Osteoblast (primary cell): ENCODE measurements at places on chromosomes 16 and 17.

GRCh38 chr17:71145486-71145885 is 975.3 kb upstream of the SOX9 start:
- DNase-seq: peak; percentile 8

- no peak for DNase-seq
Measured at GRCh38 chr16:65384441-65384840, 262.6 kb upstream of the CDH11 start.

GRCh38 chr17:72104863-72105234 is 16.0 kb upstream of the SOX9 start:
- DNase-seq: peak; percentile 58

DNA sequence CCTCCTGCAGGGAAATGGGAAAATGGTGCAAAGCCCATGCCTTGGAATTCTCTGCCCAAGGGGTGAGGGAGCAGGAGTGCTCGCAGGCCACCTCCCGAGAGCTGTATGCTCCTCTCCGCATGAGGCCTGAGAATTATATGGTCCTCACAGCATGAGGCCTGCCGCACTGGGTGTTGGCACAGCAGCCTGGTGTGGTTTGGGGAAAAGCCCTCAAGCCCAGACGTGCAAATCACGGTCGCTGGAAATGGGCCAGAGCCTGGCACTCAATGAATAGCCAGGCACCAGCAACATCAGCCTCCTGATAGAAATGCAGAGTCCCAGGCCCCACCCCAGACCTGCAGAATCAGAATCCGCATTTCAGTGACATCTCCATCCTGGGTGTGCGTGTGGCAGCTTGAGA is 156.4 kb upstream of the FOXF1 start:
- no peak for DNase-seq

DNA sequence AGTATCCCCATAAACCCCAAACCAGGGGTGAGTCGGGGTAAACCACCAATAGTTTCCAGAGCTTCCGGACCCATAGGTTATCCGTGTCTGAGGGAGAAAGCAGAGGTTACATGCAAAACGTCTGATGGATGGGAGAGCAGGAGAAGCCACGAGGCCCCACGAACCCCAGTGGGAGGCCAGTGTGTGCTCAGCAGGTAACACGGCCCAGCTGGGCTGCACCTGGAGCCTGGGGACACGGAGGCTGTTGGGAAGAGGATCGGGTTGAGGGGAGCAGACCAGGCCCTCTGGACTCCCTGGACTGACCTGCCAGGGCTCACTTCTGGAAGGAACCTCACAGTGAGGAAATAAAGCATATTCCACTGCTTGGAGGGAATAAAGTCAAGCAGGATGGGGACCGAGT is 78.1 kb downstream of the SEC14L1 start:
- DNase-seq: peak; percentile 27

- no peak for DNase-seq
Measured at GRCh38 chr17:48952904-48953303, 8.3 kb upstream of the SNF8 start.

DNA sequence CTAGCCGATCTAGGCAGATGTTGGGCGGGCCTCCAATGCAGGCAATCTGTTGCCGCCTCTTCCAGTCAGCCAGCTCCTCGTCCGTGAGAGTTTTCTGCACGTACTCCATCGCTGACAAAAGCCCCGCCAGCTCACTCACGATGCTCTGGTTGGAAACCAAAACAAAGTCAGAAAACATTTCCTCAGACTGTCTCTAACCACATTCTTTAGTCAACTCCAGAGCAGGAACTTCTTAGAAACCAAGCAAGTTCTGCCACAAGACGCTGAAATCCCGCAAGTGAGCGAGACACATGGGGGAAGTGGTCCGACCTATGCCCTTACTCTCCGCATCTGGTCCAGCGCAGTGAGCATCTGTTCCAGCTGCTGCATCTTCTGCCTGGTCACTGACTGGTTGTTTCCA is 49.1 kb downstream of the STAT5A start:
- peak; percentile 75 for DNase-seq

- DNase-seq: peak; percentile 92
Measured at GRCh38 chr16:72092832-72093447, 480 bp downstream of the TXNL4B start.

DNA sequence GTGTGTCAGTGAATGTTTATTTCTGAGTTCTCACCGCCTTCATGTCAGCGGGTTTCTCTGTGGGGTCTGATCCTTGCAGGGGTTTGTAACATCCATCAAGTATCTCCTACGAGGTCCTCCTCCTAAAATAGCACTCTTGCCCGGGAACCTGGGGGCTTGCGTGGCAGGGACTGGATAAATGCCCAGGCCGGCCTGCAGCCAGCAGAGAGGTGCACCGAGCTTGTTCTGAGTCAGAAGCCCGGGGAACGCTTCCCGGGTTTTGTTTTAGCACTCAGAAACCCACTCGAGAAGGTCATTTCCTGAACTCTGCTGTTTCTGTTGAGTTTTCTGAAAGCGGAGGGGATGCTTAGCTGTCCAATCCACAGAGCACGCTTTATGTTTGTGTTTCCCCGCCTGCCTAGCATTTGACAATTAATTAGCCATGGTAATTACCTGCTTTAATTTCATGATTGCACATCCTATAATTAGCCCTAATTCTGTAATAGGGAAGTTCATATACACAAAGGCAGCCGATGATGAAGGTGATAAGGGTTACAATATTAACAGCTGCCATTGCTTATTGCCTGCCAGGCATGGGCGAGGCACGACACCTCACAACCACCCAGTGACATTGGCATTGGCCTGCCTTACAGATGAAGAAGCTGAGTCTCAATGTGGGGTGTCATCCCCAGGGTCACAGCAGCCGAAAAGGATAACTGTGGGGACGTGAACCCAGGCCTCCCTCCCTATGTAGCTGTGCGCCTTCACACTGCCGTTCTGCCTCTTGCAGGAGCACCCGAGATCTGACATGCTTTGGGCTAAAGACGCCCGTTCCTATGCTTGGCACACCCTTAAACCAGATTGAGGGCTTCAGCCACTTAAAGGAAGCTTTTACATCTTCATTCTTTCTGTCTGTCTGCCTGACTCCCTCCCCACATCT is 333.1 kb downstream of the CPPED1 start:
- no peak for DNase-seq

DNA sequence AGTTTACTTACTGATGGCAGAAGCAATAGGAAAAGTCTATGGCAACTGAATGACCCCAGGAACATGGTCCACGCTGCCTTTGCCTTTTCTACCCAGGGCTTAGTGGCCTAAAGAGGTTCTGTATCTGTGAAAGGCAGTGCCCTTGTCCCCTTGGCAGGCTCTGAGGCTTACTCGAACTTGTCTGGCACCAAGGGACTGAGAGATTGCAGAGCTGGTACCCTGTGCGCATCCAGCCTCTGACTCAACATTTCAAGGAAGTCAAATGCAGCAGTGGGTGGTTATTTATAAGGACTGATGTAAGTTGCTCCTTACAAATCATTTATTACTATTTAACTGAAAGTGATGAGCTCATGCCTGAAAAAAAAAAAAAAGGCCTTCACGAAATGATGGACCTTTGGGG is 299.9 kb upstream of the MYOCD start:
- DNase-seq: peak; percentile 60

- DNase-seq: no peak
Measured at GRCh38 chr17:6525141-6525540, 31.2 kb downstream of the PITPNM3 start.

DNA sequence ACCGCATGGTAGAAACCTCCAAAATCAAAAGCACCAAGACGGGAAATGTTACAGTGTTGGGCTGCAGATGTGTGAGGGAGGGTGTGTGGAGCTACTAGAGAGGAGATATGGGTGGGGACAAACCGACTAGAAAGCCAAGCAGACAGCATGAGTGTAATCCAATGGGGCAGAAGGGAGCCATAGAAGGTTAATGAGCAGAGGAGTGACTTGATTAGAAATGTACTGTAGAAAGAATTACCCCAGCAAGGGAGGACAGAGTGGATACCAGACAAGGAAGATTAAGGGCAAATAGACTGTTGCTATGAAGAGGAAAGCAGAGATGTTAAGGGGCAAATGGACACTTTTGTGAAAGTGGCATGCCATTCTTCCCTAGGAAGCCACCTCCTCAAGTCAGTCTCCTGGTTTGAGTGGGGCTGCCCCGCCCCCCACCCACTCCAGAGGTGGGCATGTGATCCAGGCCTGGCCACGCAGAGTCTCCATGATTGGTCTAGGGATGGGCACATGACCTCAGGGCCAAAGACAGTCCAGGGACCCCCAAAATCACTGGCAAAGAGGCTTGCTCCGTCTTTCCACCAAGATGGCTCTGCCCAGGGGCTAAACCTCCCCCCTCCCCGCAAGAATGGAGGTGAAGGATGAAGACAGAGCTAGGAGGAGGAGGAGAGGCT is 4.3 kb downstream of the COTL1 start:
- DNase-seq: no peak

- no peak for DNase-seq
Measured at GRCh38 chr17:15931394-15931793, 13.5 kb upstream of the ADORA2B start.

DNA sequence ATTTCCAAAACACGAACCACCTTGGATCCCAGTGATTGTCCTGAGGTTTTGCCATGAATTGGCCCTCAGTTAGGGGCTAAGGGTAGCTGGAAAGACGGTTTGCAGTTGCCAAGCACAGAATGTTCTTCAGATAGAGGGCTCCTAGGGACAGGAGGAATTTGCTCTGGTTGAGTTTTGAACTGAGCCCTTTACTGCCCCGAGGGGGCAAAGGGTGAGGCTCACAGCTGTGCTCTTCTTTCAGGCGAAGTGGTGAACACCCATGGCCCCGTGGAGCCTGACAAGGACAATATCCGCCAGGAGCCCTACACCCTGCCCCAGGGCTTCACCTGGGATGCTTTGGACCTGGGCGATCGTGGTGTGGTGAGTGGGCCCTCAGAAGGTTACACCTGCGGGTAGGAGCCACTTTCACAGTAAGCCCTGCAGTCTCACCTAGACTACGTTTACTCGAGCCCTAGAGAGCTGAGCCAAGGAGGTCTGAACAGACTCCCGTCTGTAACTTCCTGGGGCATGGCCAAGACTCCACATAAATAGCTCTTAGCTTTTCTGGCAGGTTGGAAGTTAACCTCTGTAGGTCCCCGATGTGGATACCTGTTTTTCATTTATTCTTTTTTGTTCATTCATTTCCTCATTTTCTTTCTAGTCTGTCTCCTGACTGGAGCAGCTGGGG is 32.5 kb downstream of the NMT1 start:
- peak; percentile 73 for DNase-seq

GRCh38 chr17:21455761-21456160 is 79.6 kb downstream of the KCNJ12 start:
- DNase-seq: no peak

- no peak for DNase-seq
Measured at GRCh38 chr17:66372182-66372581, 69.8 kb downstream of the PRKCA start.

GRCh38 chr17:3688027-3688553 is 7.9 kb downstream of the P2RX5 start:
- peak; percentile 92 for DNase-seq

DNA sequence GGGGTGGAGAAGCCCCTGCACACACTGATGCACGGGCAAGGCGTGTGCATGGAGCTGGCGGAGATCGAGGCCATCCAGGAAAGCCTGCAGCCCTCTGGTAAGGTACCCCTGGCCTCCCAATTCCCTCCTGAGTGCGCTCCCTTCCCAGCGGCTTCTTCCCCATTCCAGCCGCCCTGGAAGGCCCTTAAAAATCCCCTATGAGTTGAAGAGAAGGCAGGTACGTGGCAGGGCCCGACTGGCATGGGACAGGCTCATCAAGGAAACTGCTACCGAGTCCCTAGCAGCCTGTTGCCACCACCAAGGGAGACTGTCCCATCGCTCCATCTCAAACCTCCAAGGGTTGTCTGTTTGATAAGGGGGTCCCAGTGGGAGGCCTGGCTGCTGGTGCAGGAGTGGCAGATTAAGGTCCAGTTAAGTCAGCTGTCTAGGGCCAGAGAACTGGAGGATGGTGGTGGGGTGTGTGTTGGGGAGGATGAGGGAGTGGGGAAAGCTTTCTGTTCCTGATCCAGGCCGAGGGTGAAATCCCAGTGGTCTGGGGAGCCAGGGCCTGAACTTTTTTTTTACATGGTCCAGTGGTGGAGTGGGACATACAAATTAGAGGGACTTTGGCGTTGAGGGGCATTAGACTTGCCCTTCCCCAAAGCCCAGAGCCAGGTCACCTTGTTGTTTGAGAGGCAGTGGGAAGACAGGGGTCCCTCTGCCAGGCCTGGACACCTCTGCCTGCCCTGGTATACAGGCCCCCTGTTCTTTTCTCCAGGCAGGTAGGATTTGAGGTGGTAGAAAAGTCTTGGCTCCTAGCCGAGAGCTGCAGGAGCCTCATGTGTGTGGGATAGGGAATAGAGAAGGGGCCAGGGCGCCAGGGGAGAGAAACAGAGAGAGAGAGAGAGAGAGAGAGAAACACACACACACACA is 994 bp downstream of the IGFBP4 start:
- DNase-seq: peak; percentile 60

DNA sequence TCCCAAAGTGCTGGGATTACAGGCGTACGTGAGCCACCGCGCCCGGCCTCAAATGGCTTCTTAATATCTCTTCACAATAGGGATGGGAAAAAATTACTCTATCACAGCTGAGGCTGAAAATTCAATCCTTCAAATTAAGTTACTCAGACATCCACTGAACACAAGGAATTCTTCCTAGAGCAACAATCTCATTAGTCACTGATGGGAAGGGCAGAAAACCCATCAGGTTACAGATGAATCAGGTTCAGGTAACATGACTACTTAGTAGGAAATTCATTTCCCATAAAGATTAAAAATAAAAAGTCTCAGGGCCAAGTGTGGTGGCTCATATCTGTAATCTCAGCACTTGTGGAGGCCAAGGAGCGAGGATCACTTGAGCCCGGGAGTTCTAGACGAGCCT is 42.5 kb upstream of the ABR start:
- no peak for DNase-seq

DNA sequence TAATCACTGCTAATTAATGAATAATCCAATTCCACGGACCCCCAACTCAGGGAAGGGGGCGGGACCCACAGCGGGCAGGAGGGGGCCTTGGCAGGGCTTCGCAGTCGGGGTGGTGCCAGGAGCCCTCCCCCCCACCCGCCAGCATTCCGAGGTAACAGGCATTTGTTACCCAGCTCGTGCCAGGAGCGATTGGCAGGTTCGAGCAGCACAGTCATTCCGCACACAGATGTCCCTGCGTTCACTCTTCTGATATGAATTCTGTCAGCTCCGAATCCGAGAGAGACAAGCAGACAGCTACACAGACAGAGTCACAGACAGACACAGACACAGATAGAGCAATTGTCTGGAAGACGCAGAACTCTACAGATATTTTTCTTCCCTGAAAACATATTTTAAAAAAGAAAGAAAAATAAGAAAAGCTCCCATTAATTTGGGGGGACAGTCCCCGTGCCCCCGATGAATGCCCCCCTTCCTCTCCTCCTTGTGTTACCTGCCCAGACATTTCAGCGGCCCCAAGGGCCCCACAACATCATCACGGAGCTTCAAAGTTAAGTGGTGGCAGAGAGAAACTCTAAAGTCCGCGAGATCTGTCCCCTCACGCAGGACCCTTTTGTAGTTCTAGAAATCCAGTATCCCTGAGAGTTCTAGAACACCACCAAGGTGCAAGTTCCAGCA is 10.2 kb downstream of the NEUROD2 start:
- peak; percentile 41 for DNase-seq

- no peak for DNase-seq
Measured at GRCh38 chr17:50768346-50768761, 1.0 kb upstream of the ANKRD40CL start.

- no peak for DNase-seq
Measured at GRCh38 chr16:78220571-78220970, 121.1 kb downstream of the WWOX start.
